ENCODE measurements at places on chromosomes 12 and 14.

DNA sequence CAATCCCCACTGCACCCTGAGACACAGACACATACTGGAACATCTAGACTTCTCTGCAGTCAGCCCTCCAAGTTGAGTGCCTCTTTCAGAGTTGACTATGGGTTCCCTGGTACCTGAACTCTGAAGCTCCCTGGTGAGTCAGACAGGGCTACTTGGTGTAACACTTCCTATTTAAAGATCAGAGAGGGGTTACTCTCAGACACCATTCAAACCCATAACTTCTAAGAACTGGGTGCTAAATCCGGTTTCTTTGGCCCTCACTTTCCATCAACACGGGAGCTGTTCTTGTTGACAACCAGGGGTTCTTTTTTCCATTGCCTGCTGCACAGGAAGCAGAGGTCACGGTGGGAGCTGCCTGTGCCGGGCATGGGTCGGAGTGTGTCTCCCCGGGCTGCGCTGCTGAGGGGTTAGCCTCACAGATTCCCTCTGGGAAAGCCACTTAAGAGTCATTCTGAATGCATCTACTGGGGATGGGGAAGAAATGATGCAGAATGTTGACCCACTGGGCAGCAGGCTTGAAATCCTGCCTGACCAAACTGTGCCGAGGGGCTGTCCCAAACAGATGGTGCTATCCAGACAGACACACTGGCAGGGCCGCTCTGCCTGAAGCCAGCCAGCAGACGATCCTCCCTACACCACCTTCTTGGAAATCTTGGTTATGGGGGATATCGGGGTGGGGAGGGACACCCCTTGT, 74.1 kb downstream of the PITPNM2 start:
- DNase-seq, result no peak

DNA sequence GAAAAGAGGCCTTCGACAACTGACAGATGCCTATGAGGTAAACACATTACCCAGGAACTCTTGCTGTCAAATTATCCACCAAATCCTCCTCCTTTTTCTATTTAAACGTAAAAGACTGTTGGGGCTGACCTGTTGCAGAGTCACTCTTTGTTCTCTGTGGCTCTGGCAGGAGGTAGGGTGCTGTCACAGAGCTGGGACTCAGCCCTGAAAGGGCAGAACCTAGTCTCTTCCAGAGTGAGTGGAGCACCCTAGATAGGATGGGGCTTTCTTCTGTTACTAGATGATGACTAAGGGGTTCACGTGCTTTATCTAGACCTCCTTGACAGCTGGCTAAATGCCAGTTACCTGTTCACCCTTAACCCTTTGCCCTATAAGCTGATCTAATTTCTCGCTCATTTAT, 25.7 kb downstream of the FNTB start:
- no peak for DNase-seq

- DNase-seq, result no peak
Measured at GRCh38 chr14:54722791-54723432, 156.0 kb downstream of the SAMD4A start.

DNA sequence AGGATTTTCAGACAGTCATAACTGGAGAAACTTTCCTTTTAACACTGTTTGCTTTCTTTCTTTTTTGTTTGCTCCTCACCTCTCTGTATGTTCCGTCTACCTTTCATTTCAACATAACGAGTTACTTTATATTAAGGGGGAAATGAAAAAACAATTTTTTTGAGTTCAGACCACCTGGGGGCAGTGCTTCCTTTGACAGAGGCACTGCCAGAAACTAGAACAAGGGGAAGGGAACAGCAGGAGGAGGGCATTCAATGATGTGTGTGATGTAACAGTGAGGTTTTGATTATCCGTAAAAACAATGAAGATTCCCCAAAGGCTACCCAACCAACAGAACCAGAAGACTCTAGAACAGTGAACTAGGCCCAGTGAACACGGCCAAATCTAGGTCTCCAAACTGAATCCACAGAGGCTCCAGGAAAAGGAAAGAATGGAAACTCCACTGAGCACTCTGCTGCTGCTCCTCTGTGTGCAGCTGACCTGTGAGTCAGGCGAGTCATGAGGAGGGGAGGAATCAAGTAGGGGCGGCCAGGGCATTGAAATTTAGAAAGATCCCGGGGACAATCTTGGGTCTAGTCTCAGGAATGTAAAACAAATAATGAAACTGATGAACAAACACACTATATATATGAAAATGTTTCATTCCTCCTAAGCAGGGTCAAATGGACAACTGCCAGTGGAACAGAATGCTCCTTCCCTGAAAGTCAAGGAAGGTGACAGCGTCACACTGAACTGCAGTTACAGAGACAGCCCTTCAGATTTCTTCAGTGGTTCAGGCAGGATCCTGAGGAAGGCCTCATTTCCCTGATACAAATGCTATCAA, 323.5 kb downstream of the DAD1 start:
- no peak for DNase-seq

- DNase-seq, result no peak
Measured at GRCh38 chr12:64427988-64428387, 23.8 kb downstream of the XPOT start.

DNA sequence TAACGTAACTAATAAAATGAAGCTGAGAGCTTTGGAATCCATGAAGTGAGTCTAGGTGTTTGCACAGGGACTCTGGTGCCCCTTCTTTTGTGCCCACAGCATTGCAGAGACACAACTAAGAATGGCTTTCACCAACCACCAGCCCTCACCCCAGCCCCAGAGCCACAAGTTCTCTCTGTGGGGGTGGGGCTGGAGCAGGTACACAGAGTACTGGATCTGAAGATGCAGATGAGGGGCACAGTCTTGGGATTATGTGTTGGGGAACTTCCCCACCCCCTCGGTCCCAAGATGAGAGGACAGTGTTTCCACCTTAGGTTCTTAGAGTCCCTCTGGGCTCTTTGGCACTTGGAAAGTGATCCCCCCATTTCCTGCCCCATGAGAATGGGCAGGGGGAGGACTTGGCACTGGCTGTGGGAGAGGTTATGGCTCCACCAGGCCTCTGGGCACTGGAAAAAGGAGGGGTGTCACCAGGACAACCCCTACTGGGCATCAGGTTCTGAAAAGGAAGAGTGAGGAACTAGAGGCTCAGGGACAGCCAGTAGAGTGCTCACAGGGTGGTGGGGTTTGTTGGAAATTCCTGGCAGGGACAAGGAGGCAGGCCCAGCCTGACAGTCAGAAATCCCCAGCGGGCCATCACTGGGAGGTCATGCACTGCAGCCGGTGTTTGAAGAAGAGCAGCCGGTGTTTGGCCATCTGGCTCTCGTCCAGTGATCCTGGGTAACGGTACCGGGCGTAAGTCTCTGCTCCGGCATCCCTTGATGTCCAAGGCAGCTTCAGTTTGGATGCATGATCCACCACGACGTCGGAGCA, 6.7 kb downstream of the B4GALNT1 start:
- no peak for DNase-seq

DNA sequence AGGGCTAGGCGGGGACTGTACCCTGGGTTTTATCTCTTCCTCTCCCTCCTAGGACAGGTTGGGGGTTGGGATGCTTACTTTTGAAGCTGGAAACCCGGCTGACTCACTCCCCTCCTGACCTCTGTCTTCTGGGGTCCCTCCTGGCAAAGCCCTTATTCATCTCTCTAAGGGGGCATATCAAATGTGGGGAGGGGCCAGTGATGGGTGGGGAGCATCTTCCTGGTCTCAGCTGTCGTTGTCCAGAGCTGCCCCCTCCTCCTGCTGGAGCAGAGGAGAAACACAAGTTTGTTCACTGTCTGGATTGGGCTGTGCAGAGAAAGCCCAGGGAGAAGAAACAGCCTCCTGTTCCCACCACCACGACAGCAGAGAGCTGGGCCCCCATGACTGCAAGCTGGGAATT, 85.8 kb downstream of the TNFAIP2 start:
- no peak for DNase-seq

DNA sequence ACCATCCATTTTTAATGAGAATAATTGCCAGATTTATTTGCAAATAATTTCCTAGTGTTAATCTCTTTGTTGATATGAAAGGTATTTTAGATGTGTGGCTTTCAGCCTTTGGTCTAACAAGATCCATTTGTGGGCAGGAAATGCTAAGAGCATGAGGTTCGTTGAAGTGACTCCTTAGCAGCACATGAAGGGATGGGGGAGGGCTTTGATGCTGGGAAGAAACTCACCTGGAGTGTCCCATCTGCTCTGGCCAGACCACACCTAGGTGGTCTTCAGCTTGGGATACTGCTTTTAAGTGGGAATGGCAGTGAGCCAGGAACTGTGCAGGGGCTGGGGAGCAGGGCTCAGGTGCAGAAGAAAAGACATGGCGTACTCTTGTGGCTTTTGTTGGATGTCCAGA, 13.6 kb downstream of the SFSWAP start:
- DNase-seq, result no peak

DNA sequence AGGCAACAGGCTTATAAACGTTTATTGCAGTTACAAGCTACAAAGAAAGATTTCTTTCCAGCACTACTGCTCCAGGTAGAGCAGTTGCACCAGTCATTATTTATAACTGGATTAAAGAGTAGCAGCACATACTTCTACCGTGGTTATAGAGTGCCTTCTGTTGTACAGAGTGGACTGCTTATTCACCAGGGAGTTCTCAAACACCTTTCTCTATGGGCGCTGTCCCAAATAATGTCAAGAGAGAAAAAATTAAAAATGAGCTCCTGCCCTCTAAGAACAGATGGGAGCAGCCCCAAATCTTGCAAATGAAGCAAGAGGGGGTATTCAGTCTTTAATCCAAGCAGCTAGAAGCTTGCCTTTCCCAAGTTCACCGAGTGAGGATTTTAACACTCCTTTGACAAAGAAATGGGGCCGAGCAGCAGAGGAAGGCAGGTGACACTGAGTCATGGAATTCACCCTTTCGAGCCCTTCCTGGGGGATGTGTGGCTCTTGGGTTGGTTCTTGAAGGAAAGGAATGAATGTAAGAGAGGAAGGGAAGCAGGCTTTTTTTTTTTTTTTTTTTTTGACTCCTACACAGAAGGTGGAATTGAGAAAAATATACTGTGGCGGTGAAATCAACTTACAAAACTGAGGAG, 181.2 kb downstream of the PRKCH start:
- DNase-seq, result no peak

- no peak for DNase-seq
Measured at GRCh38 chr14:62251237-62251636, 489.0 kb downstream of the SNAPC1 start.

DNA sequence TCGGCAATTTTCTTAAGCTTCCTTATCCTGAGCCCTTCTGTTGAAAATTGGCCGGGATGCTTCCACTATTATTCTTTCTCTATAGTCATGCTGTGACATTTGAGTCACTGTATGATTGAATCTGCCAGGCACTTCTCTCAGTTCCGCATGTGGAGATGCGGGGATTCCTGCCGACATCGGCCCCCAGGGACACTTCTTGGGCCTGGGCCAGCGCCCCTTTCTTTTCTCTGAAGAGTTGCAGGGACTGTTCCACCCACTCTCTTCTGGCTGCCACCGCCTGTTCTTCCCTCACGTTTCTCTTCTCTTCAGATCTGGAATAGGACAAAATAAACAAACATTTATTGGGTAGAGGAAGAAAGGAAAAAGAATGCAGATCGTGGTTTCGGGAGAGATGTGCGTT, 310.1 kb downstream of the ETNK1 start:
- DNase-seq, result no peak

DNA sequence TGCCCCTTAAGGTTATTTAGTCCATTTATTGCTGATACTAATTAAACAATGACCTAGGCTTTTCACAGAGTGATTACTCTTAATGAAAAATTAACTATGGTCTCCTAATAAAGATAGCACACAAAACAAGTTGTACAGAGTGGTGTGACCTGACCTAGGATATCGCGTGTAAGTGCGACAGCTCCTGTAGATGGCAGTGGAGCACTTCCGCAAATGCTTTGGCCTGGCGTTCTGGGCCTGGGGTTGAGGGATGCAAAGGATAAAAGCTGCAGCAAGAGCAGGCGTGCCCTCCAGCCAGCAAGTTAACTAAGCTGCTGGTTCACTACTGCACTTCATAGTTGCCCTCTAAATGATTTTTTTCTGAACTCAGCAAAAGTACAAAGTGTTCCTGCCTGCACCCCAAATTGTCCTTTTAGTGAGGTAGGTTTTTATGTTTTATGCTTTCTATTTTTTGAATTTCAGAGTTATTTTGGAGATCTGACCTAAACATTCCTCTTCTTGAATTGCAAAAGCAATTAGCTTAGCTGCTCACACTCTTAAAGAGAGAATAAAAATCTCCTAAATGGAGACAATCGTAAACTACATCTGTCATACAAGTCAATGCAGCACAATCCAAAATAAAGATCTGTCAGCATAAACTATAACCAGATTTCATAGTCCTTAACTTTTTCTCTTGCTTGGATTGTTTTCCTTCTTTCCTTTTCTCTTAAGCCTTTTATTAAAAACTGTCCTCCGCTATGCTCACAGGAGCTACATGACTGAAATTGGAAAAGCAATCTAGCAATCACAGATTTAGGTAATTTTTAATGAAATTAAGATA, 379.6 kb downstream of the LRIG3 start:
- no peak for DNase-seq
